GM23338 (cell line): ENCODE measurements at places on chromosomes 6 and 20.

DNA sequence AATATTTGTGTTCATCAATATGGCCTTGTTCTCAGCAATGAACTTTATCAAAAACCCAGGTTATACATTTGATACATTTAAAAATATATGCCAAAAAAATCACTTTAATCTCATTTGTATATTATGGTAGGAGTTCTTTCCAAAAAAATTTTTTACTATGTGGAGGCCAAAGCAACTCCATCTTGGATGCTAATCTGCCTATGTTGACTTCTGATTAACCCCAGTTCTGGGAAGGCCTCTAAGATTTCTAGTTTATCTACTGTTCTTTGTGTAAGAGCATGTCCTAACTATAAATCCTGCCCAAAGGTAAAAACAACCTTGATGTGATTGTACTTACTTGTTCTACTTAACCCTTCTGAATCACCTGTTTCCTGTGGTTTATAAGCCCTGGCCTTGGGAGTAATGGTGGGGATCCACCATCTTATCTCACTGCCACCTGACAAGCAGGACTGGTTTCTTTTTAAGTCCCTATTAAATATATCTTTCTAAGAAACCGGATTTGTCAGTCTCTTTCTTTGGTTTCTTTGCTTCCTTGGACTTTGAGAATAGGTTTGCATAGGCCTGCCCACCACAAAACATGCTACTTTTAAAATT lies 46.7 kb downstream of the RNGTT start:
- no peak for DNase-seq

DNA sequence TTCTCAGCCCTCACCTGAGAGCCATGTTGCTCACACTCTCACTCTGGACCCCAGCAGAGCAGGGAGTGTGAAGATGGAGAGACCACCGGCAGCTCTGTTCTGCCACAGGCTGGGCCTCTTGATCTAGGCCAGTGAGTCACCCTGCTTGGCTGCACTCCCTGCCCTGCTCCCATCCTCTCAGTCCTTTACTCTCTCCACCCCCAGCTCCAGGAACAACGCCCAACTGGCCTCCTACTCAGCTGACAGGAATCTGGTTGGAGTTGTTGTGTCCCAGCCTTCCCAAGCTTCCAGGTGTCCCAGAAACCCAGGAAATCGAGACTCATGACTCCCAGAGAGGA lies at the start of gene PSORS1C1:
PSORS1C1 (plus strand) TSS at position 260 of the 338 bp plus-strand sequence. CDS start 14,833 bp downstream, outside the sequence.
- DNase-seq: peak; percentile 24

DNA sequence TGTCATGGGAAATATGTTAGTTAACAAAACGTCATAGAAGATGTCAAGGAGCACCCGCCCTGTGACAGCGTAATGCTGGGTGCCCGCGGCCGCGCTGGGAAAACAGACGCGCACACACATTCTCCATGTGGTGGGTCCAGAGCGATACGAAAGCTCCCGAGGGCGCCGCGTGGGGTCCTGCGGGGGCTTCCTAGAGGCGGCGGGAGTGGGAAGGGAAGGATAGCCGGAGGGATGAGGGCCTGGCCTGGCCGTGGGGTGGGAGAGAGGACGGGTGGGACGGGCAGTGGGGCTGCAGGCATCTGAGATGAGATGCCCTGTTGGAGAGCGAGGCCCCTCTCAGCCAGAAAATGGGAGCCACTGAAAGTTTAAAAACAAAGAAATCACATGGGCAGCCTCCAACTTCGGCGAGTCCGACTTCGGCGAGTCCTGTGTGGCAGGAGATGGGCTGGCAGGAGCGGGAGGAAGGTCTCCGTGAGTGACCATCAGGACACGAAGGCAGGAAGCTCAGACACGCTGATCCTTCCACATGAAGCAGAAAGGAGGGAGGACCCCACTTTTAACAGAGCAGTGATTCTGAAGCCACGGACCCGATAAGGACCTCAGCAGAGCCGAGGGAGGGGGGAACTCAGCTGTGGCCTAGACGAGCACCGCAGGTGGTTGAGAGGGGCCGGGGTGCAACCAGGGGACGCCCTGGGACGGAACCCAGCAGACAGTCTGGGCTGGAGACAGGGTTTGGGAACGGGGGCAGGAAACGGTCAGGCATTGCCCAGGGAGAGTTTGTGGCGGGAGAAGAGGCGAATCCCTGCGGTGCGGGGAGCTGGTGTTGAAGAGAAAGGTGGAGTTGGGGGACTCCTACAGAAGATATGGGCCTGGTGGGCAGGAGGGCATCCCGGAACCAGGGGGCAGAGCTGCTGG lies 114.1 kb upstream of the FRMD1 start:
- no peak for DNase-seq

- DNase-seq: no peak
Measured at GRCh38 chr6:137471497-137471896, 22.7 kb downstream of the OLIG3 start.

- peak; percentile 17 for DNase-seq
Measured at GRCh38 chr6:63263444-63263843, 52.2 kb downstream of the FKBP1C start.

- DNase-seq: no peak
Measured at GRCh38 chr20:47905628-47906347, 120.5 kb upstream of the SULF2 start.

GRCh38 chr20:1628621-1629020 lies 8.8 kb upstream of the SIRPB1 start:
- no peak for DNase-seq

DNA sequence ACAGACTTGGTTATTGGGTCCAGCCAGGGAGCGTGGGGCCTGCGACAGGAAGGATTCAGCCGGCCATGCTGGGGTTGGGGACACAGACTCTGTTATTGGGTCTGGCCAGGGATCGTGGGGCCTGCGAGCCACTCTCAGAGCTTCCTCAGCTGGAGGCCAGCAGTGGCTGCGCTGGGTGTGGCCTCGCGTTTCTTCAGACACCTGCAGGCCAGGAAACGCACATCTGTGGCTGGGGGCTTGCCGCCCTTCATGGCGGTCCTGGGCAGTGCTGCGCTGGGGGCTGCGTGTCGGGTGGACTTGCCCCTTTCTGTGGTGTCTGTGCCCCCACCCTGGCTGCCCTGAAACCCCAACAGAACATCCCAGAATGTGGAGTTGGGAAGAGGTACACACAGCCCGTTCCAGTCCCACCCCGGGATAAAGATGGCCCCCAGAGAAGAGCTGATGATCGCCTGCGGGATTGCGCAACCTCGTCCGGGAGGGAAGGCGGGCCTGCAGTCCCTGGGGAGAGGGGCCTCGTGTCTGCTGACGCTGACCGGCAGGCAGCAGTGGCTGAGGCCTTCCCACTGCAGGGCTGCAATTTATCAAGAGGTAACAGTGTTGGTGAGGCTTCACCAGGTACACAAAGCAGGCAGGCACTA lies 16.9 kb upstream of the MTG2 start:
- no peak for DNase-seq

DNA sequence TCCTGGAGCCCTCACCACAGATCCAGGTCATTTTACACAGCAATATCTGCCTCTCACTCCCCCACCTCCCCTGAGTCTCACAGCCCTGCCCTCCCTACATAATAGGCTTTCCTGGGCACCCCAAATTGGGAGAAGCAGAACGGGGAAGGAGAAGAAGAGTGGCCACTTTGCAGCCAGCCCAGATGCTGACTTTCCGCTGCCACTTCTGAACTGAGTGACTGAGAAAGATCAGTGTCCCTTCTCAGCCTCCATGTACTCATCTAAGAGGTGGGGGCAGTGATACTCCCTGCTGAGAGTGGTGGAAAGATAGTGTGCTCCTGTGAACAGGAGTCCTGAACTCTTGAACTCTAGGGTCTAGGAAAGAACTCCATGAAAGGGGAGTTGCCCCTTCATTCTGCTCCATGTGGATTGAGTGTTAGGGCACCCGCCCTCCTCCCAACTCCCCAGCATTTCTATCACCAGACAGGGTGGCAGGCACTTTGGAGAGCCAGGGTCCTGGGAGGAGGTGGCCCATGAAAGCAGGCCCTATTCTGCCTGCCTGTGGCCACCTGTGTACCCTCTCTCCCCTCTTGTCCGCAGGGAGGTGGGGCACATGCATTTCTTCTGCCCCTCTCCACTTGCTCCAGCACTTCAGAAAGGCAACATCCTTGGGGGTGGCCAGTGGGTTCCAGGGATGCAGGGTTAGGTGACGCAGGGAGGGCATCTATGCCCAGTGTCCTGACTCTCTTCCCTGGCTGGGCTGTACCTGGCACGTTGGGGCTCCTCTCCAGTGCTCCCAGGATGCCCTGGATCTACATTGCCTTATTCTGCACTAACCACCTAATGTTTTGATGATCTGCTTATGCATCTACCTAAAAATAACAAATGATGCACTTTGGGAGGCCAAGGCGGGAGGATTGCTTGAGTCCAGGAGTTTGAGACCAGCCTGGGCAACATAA lies 38.3 kb upstream of the MRPS18A start:
- no peak for DNase-seq

DNA sequence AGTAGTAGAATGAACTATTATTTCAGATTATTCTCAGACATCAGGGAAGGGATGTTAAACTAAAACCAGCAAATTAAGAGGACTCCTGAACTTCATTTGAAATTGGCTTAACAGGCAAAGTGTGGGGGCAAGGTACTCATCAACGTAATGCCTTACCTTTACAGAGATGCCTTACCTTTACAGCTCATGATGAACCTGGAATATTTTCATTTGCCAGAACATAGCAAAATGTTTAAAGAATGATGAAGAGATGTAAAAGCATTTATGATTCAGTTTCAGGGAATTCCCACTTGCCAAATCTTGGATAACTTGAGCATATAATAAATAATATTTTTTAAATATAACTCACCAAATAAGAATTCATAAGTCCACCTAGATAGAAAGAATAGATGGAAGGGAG lies 207.5 kb downstream of the TINAG start:
- no peak for DNase-seq

- peak; percentile 70 for DNase-seq
Measured at GRCh38 chr6:3561725-3562124, 104.9 kb upstream of the SLC22A23 start.
